Endodermal cell (in vitro differentiated cells): ENCODE measurements at places on chromosomes 2 and 18. TPM values are rescaled to one million over a fixed set of nuclear protein-coding genes. Genes with fewer than 3 reads are reported as not detected.
A peak's percentile ranks its signal among the peaks of the same experiment; 100 is the strongest.

Gene ELMOD3
- 10.7 and 12.4 TPM in 2 replicates for total RNA-seq

Gene SPHKAP
- total RNA-seq: 0.14 to 0.25 TPM (median 0.18 TPM) in 3 replicates

GRCh38 chr18:33839452-33840211, 261.6 kb downstream of the ASXL3 start:
- H3K27ac ChIP-seq: no peak overlapping the region
- no peaks in the 10 kb centered on the region for H3K36me3 ChIP-seq

Gene LOXHD1
- total RNA-seq: 1.1 and 2.1 TPM in 2 replicates

- peak overlapping the region; percentile 80 for H3K4me3 ChIP-seq
- H3K36me3 ChIP-seq: no peaks in the 10 kb centered on the region
- H3K27ac ChIP-seq: no peak overlapping the region
- peaks cover 24% of the 10 kb centered on the region for H3K27me3 ChIP-seq
- H3K4me1 ChIP-seq: no peaks in the 10 kb centered on the region
Observed at GRCh38 chr2:102144128-102144527, 1.6 kb downstream of the IL1R1 start.
